ENCODE measurements at places on chromosomes 5 and 9.

DNA sequence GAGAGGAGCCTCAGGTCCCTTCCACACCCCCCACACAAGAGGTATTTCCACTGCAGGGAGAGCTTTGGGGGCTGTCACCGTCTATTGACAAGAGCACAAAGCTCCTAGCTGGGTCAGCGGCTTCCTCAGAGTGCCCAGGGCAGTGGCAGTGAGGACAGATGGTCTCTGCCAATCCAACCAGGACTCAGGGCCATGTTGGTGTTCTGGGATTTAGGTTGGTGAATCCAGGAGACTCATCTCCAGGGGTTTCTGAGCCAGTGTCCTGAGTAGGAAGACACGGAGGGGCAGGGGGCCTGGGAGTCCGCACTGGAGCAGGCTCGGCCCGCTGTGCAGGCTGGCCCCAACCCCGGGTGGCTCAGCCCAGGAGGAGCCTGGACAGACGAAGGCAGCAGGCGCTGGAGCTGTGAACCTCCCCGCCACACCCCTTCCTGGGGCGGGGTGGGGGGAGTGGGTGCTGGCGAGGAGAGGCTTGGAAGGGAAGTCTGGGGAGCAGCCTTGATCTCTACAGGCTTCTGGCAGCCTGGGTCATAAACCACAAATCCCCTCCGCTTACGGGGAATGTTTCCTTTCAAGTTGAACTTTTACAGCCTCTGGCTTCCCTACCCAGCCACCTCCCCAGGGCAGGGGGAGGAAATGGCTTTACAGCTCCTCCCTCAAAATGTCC is 19.6 kb downstream of the CRB2 start:
- no peak for DNase-seq

DNA sequence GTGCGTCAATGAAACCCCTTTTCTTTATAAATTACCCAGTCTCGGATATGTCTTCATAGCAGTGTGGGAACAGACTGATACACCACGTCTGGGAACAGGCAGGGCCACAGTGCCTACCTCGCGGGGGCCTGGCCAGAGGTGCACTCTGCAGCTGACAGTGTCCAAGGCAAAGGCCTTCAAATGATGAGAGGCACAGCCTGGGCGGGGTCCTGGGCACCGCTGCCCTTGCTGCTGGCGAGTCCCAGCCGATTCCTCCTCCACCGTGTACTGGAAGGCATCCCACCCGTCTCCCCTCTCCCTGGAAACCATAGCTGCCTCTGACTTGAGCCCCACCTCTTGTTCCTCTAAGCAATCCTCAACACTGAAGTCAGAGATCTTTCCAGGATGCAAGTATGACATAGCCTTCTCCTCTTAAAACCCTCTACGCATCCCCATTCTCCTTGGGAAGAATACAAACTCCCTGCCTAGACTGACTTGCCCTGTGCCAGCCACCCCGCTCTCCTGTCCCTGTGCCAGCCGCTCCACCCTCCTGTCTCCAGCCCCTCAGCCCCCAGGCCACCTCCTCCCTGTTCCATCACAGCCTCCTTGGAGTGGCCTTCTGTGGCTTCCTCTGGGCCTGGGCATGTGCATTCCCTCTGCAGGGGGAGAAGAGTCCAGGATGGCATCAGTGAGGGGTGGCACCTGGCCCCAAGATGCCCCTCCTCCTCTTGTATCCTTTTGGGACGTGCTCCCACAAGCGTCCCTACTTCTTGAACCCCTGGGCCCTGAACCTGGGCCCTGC is 8.1 kb upstream of the COL5A1 start:
- DNase-seq: no peak

- no peak for DNase-seq
Measured at GRCh38 chr9:87581513-87581912, 83.8 kb downstream of the DAPK1 start.

GRCh38 chr5:1439388-1440097 is 5.7 kb downstream of the SLC6A3 start:
- no peak for DNase-seq

- DNase-seq: no peak
Measured at GRCh38 chr9:30774326-30774725, 1610.1 kb upstream of the ACO1 start.

GRCh38 chr5:21858441-21858840 is 994.7 kb downstream of the CDH12 start:
- DNase-seq: no peak

DNA sequence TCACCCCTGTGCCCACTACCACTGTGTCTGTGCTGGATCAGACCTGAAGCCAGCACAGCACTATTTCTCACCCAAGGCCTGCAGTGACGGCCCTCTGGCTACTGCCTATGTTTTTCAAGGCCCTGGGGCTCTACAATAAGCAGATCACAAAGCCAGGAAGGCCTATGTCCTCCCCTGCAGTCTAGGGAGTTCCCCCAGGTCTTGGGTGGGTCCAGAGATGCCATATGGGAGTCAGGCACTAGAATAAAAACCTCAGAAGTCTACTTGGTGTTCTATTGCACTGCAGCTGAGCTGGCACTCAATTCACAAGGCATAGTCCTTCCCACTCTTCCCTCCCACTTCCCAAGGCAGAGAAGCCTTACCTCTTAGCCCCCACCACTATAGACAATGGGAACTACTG is 107.1 kb downstream of the FBXO4 start:
- no peak for DNase-seq

DNA sequence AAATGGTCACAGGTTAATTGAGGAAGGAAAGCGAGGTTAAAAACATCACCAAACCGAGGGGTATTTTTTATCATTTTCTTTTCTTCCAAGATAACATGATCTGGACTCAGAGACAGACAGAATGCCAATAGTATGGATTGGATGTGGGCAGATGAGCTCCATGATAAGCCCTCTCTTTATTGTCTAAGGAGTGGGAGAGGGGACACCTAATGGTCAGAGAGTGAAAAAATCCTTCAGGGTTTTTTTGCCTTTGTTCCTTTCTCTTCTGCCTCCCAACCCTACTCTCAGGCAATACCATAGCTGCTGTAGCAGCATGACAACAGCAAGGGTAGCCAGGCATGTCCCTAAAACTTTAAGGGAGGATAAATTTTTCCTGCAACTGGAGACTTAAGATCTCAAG is 94.7 kb downstream of the DIRAS2 start:
- DNase-seq: no peak

- no peak for DNase-seq
Measured at GRCh38 chr5:86862093-86862492, 244.4 kb downstream of the COX7C start.

DNA sequence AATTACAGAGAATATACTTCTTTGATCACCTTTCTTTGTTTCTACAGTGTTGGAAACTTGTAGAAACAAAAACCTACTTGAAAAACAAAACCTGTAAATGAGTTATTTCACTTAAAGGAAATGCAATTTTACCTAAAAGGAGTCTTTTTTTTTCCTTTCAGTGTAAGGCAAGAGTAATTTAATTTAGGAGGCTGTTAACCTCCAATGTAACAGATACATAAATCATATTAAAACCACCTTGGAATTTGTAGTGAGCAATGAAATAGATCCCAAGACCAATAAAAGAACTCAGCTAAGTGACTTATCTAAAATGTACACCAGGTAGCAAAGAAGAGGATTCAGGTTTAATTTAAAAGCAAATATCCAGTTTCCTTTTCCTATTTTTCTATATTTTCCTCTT is 524.8 kb downstream of the CSNK1G3 start:
- DNase-seq: no peak

DNA sequence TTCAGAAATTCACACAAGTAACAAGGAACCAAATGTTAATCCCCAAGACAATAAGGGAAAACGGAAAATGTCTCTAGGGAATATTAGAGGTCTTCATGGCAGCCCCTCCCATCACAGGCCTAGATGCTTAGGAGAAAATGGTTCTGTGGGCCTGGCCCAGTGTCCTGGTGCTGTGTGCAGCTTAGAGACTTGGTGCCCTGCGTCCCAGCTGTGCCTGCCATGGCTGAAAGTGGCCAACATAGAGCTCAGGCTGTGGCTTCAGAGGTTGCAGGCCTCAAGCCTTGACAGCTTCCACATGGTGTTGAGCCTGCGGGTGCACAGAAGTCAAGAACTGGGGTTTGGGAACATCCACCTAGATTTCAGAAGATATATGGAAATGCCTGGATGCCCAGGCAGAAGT is 942.3 kb downstream of the PTPRD start:
- DNase-seq: no peak

- peak; percentile 74 for DNase-seq
Measured at GRCh38 chr5:154179846-154180710, 10.5 kb upstream of the GALNT10 start.
